CD4-positive, alpha-beta T cell treated with Interleukin-4 for 1 hour (primary cell): ENCODE measurements at places on chromosomes 2 and 18.
A peak's percentile ranks its signal among the peaks of the same experiment; 100 is the strongest.

DNA sequence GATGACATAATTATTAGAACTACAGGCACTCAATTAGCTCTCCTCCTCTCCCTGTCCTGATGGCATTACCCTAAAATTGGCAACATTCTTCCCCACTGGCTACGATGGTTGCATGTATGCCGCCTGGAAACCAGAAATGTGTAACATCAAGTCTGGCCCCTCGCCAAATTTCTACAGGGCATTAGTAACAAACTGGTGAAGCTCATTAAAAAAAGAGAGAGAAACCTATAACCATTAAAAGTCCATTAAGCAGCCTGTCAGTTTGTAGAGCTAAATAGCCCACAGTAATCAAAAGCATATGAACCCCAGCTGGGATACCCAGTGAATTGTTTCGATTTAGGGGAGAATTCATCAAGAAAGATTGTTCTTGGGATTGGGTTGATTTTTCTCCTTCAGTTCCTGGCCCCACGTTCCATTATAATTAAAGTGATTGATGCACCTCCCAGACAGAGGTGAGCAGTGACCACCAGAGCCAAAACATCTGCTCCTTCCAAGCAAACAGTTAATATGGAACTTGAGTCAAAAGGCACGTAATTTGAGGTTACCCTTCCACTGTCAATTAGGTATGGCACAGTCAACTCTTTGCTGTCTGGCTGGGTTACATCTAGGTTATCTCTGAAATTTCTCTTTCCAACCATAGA is 208.6 kb downstream of the C1D start:
- no peak for DNase-seq

- DNase-seq = no peak
These were observed 167.5 kb downstream of the MCFD2 start for GRCh38 chr2:46748121-46748520.

DNA sequence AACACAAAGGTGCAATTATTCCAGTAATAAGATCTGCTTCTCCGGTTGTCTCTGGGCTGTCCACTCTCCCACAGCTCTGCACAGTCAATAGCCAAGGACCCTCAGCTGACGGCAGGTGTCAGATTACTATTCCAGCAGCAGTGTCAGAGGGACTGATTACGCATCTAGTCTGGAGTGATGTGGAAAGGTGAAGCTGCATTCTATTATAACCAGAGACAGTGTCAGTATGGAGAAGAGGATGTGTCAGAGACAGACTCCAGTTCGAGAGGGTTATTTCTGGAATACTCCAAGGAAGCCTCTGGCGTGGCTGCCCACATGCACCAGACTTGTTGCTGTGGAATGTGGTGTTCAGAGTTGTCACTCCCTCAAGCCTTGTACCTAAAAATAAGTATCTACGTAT is 163.6 kb upstream of the TMEM200C start:
- DNase-seq = no peak

DNA sequence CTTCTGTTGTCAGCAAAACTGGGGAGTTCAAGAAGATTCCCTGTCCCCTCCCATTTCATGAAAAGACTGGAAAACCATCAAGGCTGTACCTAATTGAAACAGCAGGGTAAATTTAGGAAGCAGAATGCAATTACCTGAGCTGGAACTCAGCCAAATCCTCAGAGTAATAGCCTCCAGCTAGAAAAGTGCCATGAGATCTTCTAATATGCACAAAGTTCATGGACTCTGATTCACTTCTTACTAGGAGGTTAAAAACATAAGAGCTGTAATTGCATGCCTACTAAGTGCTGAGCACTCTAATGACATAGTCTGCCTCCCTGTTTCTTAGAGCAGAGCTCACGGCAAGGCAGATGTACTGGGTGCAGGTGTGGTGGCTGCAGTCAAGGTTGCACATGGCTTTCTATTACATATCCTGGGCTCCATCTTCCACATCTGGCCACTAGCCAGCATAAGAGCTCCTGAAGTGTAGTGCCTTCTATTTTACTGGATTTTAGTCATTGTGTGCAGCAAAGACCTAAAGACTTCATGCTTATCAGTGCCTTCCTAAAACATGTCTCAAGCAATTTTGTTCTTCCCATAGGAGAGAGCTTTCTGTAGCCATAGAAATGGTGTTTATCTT is 341.7 kb downstream of the PTPRM start:
- no peak for DNase-seq

- peak; percentile 61 for DNase-seq
These were observed 1.0 kb downstream of the PLEKHB2 start for GRCh38 chr2:131105950-131106801.
